Activated CD4-positive, alpha-beta T cell treated with anti-CD3 and anti-CD28 coated beads, Interleukin-2, amount 50 U/mL, for 24 hours (primary cell): ENCODE measurements at places on chromosomes 3 and 15.

DNA sequence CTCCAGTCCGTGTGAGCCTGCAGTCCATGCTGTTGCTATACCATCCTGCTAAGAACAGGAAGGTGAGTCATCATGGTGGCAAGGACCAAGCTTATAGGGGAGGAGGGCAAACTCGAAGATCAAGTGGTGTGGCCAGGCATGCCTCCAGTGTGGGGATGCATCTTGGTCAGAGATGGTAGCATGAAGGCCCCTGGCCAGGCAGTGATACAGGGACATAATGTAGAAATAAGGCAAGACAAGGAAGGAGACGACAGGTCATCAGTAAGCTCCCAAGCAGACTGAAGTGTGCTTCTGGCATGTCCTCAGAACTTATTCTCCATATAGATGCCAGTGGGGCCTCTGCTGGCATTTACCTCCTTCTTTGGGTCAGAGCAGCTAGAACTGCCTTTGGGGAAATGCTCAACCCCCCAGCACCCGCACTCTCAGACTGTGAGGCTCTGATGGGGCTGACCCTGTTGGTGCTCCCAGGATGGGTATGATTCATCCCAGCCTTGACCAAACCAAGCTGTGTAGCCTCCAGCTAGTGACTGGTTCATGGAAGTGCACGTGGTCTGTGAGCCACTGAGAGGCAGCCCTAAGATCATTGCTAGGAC lies 52.5 kb upstream of the ATP2B2 start:
- DNase-seq = no peak

DNA sequence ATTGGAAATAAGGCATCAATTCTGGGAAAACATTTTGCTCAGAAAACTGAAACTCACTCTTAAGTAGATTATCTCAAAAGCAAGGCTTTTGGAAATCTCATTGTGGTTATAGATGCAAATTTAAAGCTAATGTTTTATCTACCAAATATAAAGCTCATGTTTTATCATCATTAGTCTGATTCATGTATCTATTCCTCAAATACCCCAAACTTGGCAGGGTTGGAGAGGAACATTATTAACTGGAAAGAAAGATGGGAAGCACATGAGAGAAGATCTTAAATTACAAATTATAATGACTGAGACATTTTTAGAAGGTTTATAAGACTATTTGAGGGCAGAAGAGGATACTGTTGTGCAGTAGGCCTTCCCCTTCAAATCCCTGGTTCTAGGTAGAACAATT lies 137.3 kb upstream of the TGFBR2 start:
- no peak for DNase-seq

DNA sequence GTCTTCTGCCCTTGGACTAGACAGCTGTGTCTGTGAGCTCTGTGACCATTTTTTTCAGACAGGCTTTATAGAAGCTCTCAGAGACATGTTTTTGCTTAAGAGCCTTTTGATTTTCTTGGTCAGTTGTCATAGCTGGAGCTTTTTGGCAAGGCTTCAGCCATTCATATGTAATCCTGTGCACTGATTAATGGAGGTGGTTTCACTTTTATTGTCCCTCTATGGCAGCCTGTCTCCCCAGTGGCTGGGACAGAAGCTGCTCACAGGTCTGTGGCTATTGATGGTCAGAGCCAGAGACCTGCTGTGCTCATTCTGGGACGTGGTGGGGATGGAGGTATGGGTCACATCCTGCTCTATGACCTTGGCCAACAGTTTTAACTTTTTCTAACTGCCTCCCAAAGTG lies 226.6 kb upstream of the LRRFIP2 start:
- no peak for DNase-seq

DNA sequence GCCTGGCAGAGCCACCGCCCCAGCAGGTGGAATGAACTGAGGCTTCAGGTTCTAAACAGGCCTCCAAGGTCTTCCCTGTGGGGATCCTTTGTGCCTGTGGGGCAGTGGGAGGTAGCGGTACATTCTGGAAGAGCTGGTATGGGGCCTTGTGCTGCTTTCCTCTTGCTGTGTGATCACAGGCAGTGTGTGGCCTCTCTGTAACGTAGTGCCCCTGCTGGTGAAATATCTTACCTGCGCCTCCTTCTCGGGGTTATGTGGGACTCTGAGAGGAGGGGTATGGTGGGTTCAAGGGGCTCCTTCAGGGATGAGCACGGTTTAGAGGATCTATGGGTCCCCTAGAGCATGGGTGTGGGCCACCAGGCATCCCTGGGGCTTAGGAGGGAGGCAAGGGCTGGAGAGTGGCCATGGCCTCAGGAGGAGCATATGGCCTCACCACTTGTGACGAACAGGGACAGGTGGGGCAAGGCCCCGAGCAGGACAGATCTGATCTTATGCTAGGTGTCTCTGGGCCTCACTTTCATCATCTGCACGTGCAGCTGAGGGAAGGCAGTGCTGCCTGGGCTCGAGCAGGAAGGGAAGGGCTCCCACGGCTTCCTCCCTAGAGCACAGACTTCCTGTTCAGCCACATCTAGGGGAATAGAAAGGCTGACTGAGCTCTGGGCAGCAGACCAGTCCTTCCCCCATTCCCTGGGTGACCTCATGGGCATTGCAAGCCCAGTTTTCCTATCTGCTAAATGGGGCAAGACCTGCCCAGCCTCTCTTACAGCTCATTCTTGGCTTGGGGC lies 1.9 kb upstream of the ALS2CL start:
- DNase-seq = peak; percentile 27

- DNase-seq = no peak
Measured at GRCh38 chr15:80931721-80932512, 57.7 kb downstream of the MESD start.

DNA sequence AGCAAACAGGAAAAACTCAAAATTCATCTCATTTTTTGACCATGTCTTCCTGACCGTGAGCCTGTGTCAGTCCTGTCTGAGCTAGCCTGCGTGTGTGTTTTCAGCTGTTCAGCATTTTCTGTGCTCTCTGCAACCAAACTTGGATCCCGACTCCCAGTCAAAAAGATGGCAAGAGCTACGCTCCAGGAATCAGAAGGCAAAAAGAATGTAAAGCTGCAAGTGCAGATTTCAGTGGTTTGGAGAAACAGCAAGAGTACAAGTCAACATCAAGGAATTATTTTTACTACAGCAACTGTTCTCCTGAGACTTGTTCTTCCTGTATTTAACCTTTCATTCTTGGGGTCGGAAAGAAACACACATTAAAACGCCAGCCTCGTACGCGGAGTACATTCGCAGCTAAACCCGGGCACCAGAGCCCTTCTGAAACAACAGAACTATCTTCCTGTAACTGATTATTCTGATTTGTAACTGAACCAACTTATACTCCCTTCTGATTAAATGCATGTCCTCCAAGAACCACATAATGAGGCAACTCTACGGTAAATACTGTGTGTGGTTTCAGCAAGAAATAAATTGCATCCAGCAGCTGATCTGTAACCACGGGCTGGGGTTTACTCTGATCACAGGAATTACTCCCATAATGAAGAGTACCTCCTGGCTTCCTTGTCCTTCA lies 107.4 kb downstream of the LRIG1 start:
- DNase-seq = no peak

DNA sequence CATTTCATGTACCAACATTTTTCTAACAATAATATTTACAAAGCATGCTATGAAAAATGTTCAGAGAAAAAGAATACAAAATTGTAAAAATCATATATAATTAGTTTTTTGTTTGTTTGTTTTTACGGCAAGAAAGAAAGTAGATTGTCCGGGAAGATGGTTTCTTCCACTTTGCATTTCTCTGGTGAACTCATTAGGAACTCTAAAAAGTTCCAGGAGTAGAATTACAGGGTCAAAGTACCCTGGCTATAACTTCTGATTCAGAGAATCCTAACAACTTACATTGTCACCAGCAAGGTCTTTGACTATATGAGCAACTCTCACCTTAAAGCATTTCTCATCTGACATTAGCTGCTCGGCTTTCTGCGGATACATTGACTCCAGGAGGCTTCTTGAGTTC lies 196.7 kb downstream of the PDE8A start:
- DNase-seq = no peak

GRCh38 chr3:15977598-15978232 lies 179.9 kb upstream of the ANKRD28 start:
- no peak for DNase-seq

- DNase-seq = no peak
Measured at GRCh38 chr15:98226578-98226977, 266.1 kb downstream of the ARRDC4 start.

DNA sequence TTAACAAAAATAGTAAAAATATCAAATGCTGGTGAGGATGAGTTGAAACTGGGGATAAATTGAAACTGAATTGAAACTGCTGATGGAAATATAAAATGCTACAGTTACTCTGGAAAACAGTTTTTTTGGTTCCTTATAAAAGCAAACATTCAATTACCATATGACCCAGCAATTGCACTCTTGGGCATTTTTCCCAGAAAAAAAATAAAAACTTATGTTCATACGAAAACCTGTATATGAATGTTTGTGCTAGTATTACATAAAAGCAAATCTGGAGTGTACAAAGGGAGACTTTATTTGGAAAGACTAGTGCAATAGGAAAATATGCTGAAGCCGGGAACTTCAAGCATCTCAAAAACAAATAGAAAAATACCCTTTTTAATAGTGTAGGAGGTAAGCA lies 857.9 kb upstream of the CADM2 start:
- no peak for DNase-seq

DNA sequence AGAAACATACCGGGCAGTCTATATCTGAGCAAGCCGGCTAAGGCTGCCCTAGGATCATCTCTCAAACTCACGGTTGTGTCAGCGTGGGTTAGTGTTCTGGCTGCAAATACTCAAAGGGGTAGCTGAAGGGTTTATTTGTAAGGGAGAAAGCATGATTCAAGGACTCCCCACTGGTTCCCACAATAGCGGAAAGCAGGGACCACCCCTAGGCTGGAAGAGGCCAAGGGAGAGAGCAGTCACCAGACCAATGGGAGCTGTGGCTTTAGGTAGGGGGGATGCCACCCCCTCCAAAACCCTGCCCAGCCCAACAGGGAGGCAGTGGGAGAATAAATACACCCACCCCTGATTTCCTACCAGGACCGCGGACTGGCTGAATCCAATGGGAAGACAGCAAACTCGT lies 7.3 kb upstream of the LMCD1 start:
- DNase-seq = no peak

DNA sequence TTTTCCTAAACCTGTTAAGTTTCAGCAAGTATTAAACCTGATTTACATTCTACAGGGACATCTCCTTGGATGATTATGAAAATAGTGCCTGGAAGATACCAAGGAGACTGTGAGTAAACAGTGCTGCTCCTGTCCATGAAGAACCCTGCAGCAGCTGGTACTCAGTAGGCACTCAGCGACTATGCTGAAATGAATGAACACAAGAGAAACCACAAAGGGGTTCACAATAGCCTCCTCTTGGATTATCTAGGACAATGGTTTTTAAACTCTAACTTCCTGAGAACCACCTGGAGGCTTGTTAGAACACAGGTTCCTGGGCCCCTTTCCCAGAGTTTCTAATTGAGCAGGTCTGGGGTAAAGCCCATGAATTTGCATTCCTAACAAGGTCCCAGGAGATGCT lies 488.4 kb upstream of the UBE2E2 start:
- DNase-seq = no peak

DNA sequence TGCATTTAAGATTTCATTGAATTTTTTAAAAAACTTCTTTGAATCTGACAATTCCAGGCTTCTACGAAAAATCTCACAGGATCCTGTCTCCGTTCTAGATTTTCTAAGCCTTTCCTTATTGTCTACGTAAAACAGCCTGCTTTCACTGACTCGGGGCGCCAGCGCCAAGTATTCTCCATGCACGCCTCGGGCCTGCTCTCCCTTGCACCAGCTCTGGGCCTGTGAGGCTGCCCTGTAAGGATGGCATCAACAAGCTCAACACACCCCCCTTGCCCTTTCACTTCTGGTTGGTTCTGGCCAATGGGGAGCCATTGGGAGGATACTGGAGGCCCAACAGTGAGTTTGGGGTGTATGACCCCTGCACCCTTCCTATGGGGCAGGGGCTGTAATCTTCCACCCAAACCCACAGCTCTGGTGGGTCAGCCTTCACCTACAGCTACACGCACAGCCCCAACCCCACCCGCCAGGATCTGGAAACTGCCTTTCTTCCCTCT lies 47.8 kb downstream of the SLC41A3 start:
- DNase-seq = no peak
